Aorta (tissue), 5 donors: ENCODE measurements at places on chromosomes 5 and 9. TPM values are rescaled to one million over a fixed set of nuclear protein-coding genes. Genes with fewer than 3 reads are reported as not detected.

The OBP2B gene
- polyA plus RNA-seq = not detected

- DNase-seq = no peak
- H3K27ac ChIP-seq = no peak overlapping the region
Observed at GRCh38 chr5:10034001-10034400, 215.7 kb downstream of the ATPSCKMT start.

DNA sequence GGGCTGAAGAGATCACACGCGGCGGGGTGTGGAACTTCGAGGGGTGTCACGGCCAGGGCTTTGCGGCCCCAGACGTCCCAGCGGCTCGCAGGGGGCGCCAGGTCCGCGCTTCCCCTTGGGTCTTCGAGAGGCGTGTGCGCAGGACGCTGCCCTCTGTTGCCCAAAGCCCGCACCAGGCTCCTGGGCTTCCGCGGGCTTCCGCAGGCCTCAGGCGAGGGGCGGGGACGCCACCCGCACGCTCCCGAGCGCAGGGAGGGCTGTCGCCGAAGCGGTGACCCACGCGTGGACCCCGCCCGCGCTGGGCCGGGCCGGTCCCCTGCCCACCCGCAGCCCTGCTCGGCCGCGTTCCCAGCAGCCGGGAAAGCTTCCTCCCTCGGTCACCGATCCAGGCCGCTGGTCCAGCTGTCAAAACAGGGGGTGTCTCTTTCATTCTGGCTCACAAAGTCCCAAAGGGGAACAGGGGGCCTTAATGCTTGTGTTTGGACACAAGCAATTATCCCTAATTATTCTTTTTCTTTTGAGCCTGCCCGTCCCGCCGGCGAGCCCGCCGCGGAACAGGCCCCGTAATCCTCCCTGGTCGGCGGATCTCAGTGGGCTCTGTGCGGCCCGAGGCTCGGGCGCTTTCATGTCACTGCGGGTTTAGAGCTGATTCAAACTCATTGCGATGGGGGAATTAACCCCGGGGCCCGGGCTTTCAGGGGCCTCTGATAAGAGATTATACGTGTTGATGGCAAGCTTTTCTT is 60.6 kb downstream of the TMEM174 start:
- no peaks in the 10 kb centered on the region for H3K36me3 ChIP-seq
- H3K4me3 ChIP-seq = peak overlapping the region; percentile 37
- DNase-seq = peak; percentile 45
- no peaks in the 10 kb centered on the region for H3K27me3 ChIP-seq

GRCh38 chr9:2337131-2337530 is 284.5 kb upstream of the VLDLR start:
- no peaks in the 10 kb centered on the region for H3K36me3 ChIP-seq
- no peaks in the 10 kb centered on the region for H3K27me3 ChIP-seq
- H3K4me3 ChIP-seq = no peak overlapping the region
- H3K27ac ChIP-seq = no peak overlapping the region
- H3K4me1 ChIP-seq = no peaks in the 10 kb centered on the region
- DNase-seq = no peak

- peaks cover 12% of the 10 kb centered on the region for H3K4me1 ChIP-seq
- no peaks in the 10 kb centered on the region for H3K36me3 ChIP-seq
- H3K27ac ChIP-seq = no peak overlapping the region
- DNase-seq = no peak
Observed at GRCh38 chr5:142845954-142846398, 75.8 kb downstream of the ARHGAP26 start.

The CER1 gene
- not detected for polyA plus RNA-seq

The C9orf50 gene
- polyA plus RNA-seq = 4.8 TPM

GRCh38 chr5:71537687-71538086 is 49.5 kb upstream of the MCCC2 start:
- DNase-seq = no peak
- H3K27me3 ChIP-seq = no peaks in the 10 kb centered on the region
- no peak overlapping the region for H3K4me3 ChIP-seq
- H3K4me1 ChIP-seq = no peaks in the 10 kb centered on the region
- H3K36me3 ChIP-seq = no peaks in the 10 kb centered on the region

GRCh38 chr5:78404682-78405293 is 44.4 kb downstream of the SCAMP1 start:
- no peak overlapping the region for H3K4me3 ChIP-seq
- H3K27me3 ChIP-seq = no peaks in the 10 kb centered on the region
- peaks cover 2% of the 10 kb centered on the region for H3K4me1 ChIP-seq
- no peak for DNase-seq
- no peak overlapping the region for H3K27ac ChIP-seq

DNA sequence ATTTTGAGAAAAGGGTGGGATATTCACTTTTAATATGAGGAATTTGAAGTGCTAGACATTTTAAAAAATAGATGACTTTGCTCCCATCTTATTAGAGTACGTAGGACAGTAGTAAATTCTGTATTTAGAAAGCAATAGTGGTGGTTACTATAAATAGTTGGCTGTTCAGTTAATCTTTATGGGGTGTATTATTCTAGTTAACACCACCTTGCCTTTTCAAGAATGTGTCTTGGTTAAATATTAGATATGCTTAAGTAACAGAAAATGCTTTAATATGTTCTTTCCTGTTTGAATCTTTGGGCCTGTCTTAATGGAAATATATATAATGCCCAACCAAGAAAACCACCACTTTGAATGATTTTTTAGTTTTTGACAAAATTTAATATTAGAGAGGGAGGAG is 608.7 kb upstream of the FAM174A start:
- no peaks in the 10 kb centered on the region for H3K36me3 ChIP-seq
- DNase-seq = no peak
- H3K27ac ChIP-seq = no peak overlapping the region
- no peaks in the 10 kb centered on the region for H3K27me3 ChIP-seq
- no peaks in the 10 kb centered on the region for H3K4me1 ChIP-seq

DNA sequence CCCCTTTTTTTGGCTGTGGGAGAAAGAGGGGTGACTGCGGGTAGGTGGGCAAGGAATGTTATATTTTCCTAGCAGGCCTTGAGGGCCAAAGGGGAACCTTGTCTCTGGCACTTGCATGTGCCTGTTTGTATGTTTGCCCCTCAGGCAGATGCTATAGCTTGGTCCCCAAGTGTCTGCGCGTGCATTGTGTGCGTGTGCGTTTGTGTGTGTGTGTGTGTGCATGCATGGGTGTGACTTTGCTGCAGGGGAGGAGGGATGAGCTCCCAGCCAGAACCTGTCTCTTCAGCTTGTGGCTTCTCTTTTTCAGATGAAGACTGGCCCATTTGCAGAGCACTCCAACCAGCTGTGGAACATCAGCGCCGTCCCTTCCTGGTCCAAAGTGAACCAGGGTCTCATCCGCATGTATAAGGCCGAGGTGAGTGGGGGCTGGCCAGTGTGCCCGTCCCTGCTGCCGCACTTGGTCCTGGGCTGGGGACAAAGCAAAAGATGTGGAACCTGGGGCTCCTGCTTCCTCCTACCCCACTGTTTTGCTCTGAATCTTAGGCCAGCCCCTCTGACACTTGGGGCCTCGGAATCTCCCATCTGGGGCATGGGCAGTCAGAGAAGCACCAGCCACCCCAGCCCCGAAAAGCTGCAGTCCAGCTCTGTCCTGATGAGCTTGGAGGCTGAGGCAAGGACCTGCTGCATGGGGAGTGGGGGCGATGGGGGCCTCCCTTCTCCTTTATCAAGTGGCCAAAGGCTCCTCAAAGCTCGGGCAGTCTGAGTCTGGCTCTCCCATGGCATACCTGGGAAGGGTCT is 31.1 kb downstream of the PTPA start:
- H3K27ac ChIP-seq = peak overlapping the region; percentile 99
- no peaks in the 10 kb centered on the region for H3K4me1 ChIP-seq
- no peaks in the 10 kb centered on the region for H3K27me3 ChIP-seq
- no peak for DNase-seq

- no peaks in the 10 kb centered on the region for H3K36me3 ChIP-seq
- H3K4me1 ChIP-seq = no peaks in the 10 kb centered on the region
- no peak overlapping the region for H3K4me3 ChIP-seq
- no peak for DNase-seq
- no peaks in the 10 kb centered on the region for H3K27me3 ChIP-seq
Observed at GRCh38 chr5:110705349-110705748, 21.1 kb downstream of the TMEM232 start.

GRCh38 chr5:131634238-131634637 is 791 bp downstream of the RAPGEF6 start:
- H3K4me1 ChIP-seq = peaks cover 5% of the 10 kb centered on the region
- DNase-seq = no peak
- H3K36me3 ChIP-seq = no peaks in the 10 kb centered on the region
- H3K27me3 ChIP-seq = no peaks in the 10 kb centered on the region
- H3K27ac ChIP-seq = peak overlapping the region; percentile 86

DNA sequence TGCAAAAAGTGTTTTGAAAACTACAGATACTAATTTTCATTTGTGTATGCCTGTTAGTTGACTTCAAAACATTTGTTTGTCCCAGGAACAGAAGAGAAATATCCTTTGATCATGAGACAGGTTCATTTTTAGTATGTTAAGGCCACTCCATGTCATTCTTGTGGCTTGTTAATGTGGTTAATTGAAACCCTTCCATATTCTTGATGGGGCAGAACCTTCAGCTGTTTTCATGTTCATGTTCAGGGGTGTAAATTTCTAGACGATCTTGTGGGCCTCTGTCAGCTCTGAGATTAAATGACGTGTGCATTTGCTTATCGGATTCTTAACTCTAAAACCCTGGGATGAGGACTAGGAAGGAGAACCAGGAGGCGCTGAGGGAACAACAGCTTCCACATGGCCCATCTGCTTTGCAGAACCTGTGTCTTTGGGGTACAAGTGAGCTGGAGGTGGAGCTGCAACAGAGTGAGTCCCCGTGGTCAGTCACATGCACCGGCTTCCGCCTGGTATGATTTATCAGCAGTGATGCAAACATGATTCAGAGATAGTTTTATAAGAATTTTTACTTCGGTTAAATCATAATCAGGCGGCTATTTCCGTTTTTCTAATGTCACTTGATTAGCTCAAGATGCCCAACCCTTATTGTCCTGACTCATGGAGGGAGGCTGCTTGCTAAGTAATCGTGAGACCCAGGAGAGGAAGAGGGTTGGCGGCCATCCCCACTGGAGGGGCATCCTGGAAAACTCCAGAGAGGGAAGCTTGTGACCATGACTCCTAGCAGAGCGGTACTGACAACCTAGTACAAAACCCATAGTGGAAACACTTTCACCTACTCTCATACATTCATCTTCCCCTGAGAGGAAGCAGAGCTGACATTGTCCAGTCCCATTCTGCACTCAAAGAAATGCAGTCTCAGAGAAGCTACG is 138.4 kb downstream of the C9orf152 start:
- H3K27ac ChIP-seq = no peak overlapping the region
- peak; percentile 72 for DNase-seq

The LRRC19 gene
- 3.3 TPM for polyA plus RNA-seq

- no peaks in the 10 kb centered on the region for H3K36me3 ChIP-seq
- H3K4me1 ChIP-seq = no peaks in the 10 kb centered on the region
- no peak overlapping the region for H3K27ac ChIP-seq
Observed at GRCh38 chr9:135804581-135805421, 102.5 kb downstream of the CAMSAP1 start.

DNA sequence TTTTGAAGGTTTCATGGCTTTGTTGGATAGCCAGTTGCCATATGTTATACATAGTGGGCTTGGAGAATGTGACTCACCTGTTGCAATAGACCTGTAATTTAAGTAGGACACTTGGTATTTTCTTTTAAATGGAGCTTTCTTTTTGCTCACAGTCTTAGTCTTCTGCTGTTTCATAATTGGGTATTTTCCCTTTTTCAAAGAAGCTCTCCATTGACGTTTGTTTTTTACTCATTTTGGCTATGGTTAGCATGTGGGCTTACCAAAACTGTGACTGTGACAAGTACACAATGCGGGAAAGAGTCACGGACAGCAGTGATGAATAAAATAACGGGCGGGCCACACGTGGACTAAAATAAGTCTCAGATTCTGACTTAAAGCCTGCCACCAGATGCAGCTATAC is 23.2 kb upstream of the RNF20 start:
- no peak overlapping the region for H3K27ac ChIP-seq
- no peaks in the 10 kb centered on the region for H3K27me3 ChIP-seq
- no peaks in the 10 kb centered on the region for H3K36me3 ChIP-seq
- peaks cover 15% of the 10 kb centered on the region for H3K4me1 ChIP-seq

- no peak overlapping the region for H3K4me3 ChIP-seq
- H3K27ac ChIP-seq = no peak overlapping the region
- H3K36me3 ChIP-seq = no peaks in the 10 kb centered on the region
- peak; percentile 43 for DNase-seq
- no peaks in the 10 kb centered on the region for H3K27me3 ChIP-seq
- H3K4me1 ChIP-seq = no peaks in the 10 kb centered on the region
Observed at GRCh38 chr5:2172471-2172870, 289.7 kb upstream of the IRX4 start.

The SPINK5 gene
- 0.69 TPM for polyA plus RNA-seq

GRCh38 chr5:110865400-110866094 is 126.7 kb downstream of the SLC25A46 start:
- no peak for DNase-seq
- H3K27me3 ChIP-seq = no peaks in the 10 kb centered on the region
- no peaks in the 10 kb centered on the region for H3K36me3 ChIP-seq

- no peak for DNase-seq
- no peaks in the 10 kb centered on the region for H3K36me3 ChIP-seq
- no peaks in the 10 kb centered on the region for H3K4me1 ChIP-seq
- H3K27ac ChIP-seq = no peak overlapping the region
- no peaks in the 10 kb centered on the region for H3K27me3 ChIP-seq
Observed at GRCh38 chr5:77937015-77937908, 161.1 kb upstream of the TBCA start.

The KCNV2 gene
- not detected for polyA plus RNA-seq

GRCh38 chr9:133759146-133759900 is 21.2 kb upstream of the SARDH start:
- DNase-seq = peak; percentile 70
- no peak overlapping the region for H3K4me3 ChIP-seq
- no peaks in the 10 kb centered on the region for H3K27me3 ChIP-seq
- no peaks in the 10 kb centered on the region for H3K36me3 ChIP-seq

DNA sequence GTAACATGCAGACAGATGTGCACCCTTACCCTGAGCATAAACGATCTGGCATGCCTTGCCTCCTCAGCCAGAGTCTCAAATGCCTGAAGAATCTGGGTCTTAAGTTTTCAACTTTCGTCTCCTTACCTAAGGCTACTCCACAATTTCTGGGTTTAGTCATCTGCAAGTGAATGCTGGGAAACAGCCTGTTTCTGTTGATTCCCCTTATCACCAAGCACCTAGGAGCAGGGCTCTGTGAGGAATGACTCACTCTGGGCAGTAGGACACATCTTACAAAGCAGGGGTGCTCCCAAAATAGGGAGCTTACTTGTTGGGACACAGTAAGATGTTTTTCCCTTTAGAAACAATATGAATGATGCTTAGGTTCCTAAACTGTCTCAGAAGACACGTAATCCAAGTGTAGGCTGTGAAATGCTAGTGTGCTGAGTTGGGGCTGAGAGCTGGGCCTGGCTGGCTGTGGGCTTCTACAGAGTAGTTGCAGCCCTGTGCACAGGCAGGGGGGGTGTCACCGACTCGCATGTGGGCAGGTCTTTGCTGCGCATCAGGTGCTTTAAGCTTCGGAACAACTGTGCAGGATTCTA is 58.0 kb downstream of the DAP start:
- no peak overlapping the region for H3K4me3 ChIP-seq
- no peak for DNase-seq
- no peaks in the 10 kb centered on the region for H3K36me3 ChIP-seq
- no peak overlapping the region for H3K27ac ChIP-seq
- no peaks in the 10 kb centered on the region for H3K4me1 ChIP-seq
- H3K27me3 ChIP-seq = no peaks in the 10 kb centered on the region

The FSD1L gene
- 1.8 TPM for polyA plus RNA-seq
